Activated T-cell treated with anti-CD3 and anti-CD28 coated beads for 1 hour (primary cell): ENCODE measurements at places on chromosomes 1 and 21.

- no peak for DNase-seq
Observed at GRCh38 chr1:158685085-158685484, 1.4 kb downstream of the SPTA1 start.

DNA sequence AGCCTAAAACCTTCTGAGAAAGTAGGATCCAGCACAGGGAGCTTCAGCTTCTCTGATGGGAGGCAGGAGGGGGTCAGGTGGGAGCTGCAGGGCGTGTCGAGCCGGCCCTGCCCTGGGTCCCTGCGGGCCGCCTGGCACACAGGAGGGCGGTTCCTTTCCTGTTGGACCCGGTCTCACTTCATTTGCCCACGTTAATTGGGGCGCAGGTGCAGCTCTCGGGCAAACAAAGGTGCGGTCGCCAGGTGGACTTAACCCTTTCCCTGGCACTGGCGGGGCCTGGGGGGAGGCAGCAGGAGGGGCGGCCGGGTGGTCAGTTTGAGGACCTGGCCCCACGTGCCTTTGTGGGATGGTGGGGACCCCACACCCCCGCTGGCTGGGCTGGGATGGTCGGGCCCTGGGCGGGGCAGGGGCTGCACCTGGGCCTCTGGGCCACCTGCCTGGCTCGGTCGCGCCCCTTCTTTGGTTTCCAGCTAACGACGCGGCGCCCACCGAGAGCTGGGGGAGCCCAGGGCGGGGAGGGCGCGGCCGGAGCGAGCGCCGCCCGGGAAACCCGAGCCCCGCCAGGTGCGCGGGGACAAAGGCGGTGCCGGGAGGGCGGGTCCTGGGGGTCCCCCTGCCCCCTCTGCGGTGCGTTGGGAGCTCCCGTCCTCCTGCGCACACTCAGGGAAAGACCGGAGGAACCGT lies 20.8 kb upstream of the C1orf159 start:
- DNase-seq = no peak

DNA sequence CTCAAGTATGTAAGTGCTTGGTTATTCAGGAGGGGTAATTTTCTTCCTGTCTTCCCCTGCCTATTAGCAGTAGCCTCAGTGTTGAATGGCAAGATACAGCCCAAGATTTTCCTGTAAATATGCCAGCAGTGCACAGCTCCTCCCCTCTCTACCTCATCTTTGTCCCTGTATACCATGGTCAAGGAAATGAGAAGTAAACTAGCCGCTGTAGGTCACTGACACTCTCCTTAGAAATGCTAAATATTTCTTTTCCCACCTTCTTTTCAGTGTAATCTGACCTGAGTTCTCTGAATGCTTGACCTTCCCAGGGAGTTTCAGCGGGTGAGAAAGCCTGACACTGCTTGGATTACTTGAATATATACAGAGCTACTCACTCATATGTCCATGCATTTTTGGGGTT lies 84.1 kb upstream of the ZNF326 start:
- DNase-seq = no peak

DNA sequence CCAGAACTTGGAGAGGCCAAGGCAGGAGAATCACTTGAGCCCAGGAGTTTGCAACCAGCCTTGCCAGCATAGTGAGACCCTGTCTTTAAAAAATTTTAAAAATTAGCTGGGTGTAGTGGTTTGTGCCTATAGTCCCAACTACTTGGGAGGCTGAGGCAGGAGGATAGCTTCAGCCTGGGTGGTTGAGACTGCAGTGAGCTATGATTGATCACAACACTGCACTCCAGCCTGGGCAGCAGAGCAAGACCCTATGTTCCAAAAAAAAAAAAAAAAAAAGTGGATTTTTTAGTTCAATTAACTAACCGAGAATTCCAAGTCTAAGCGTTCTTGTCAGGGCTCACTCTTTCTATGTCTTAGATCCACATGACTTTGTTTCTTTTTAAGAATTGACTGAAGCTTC lies 130.3 kb upstream of the NRIP1 start:
- DNase-seq = no peak

- DNase-seq = no peak
Observed at GRCh38 chr1:225958041-225958440, 17.0 kb upstream of the LEFTY2 start.

- DNase-seq = no peak
Observed at GRCh38 chr1:85453640-85454194, 11.2 kb downstream of the DDAH1 start.

- DNase-seq = no peak
Observed at GRCh38 chr1:169694304-169695075, 16.9 kb downstream of the SELL start.

GRCh38 chr1:244782056-244782455 lies 53.4 kb upstream of the COX20 start:
- no peak for DNase-seq
